ENCODE measurements at places on chromosomes 4 and X. TPM values are rescaled to one million over a fixed set of nuclear protein-coding genes. Genes with fewer than 3 reads are reported as not detected.

Gene MCTS1
- total RNA-seq, result 27.3 TPM

Gene NAP1L2
- 17.4 TPM for total RNA-seq

DNA sequence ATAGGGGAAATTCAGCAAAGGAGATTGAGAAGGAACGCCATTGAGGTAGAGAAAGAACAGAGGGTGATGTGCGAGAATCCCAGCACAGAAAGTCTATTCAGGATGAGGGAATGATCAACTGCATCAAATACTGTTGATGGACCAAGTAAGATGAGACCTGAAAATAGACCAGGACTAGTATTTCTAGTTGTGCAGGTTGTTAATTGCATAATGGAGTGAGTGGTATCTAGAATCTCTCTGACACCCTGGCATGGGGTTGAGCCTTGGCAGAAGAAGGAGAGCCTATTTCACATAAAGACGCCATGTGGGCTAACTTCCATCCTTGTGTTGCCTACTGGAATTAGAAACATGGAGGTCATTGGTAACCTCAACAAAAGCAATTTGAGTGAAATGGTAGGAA is 135.6 kb downstream of the TMEM164 start:
- DNase-seq, result no peak

GRCh38 chrX:122591546-122591945 is 592.5 kb upstream of the GRIA3 start:
- DNase-seq, result no peak

DNA sequence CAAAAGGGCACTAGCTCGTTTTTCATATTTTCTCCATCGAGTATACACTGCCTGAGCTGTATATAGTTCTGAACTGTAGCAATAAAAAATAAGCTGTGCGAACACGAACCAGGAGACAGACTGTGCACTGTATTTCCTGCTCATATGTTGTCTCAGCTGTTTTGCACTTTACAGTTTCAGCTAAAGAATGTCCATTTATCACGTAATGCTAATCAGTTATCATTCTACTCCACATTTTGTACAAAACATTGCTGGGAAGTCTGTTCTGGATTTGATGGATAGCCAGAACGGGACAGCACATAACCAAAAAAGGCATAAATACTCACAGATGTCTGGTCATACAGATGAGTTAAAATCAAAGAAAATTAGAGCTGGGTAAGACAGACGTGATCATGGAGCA is 315.5 kb upstream of the ADGRL3 start:
- DNase-seq, result no peak

DNA sequence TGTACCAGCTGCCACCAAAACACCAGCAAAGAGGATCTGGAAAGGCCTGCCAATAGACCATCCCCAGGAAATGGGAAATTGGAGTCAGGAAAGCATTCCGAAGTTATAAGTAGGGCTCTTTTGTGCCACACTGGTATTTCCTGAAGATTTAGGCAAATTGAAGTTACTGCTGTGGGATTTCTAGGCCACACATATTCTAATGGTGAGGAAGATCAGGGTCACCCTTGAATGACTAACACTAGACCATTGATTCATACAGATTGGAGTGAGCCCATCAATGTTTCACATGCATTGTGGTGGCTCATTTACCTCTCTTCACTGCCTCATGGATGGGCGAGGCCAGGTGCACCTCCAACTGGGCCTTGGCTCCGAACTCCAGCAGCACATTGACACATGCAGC is 22.6 kb downstream of the ASB11 start:
- no peak for DNase-seq

DNA sequence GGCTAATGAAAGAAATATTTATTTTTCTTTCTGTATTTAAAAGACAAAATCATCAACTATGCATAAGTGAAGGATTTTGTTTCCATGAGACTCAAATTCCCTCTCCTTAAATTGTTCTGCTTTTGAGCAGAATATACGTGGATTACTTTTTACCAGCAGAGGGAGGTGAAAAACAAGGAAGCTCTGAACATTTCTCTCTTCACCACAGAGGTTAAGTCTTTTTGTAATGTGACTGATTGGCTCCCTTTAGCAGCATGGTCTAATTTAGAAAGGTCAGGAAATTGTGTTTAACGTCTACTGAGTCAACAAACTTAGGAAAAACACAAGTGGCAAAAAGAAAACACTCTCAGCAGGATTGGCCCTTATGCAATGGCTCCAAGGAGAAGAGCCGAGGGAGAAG is 55.1 kb upstream of the F9 start:
- DNase-seq, result no peak

Data from naive thymus-derived CD4-positive, alpha-beta T cell (primary cell).